Effector CD8-positive, alpha-beta T cell (primary cell): ENCODE measurements at places on chromosomes 4 and X.

DNA sequence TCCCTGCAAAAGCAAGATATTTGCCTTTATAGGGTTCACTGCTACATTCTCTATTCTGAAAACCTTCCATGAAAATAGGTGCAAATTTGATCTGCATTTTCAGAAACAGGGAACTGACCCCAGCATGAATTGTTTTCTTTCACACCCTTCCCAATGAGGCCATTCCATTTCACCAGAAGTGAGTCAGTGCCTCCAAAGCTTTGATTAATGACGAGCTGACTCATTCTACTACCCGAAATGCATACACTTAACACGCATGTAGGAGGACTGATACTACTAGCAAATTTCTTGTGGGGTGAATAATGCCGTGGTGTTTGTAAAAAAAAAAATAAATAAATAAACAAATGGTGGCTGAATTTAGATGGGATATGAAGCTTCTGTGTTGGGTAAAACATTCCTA is 146.9 kb upstream of the FGF13 start:
- no peak for DNase-seq

DNA sequence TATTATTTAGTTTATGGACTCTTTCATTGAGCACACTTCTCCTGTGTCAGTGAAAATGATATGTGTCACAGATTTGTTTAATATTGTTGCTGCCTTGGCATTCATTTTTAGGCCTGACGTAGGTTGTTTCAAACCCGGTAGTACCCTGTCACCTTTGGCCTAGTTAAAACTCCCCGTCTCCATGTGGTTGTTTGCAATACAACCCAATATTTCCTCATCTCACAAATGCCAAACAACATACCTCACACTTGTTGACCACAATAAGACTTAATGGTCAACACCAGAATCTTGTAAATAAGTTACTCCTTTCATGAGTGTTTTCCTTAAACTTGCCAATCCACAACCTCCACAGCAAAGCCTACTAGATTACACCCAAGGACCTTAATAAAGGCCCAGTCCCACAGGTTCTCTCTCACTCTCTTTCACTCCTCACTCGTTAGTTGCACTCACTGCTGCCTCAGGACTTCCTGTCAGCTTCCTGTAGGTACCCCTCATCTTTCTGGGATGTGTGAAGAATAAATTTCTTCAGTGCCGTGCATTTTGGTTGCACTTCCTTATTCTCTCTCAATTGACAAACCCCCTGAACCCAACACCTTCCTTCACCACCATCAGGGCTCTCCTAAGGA is 31.3 kb downstream of the IL13RA2 start:
- no peak for DNase-seq

GRCh38 chr4:37827030-37827685 is 672 bp downstream of the PGM2 start:
- DNase-seq: no peak

DNA sequence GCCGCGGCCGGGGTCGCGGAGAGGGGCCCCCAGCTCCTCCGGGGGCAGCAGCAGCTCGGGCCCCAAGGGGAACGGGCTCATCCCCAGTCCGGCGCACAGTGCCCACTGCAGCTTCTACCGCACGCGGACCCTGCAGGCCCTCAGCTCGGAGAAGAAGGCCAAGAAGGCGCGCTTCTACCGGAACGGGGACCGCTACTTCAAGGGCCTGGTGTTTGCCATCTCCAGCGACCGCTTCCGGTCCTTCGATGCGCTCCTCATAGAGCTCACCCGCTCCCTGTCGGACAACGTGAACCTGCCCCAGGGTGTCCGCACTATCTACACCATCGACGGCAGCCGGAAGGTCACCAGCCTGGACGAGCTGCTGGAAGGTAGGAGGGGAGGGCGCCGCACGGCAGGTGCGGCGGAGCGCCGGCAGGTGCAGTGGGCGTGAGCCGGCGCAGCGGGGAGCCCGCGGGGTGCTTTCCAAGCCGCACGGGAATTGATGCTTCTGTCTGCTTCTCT is 886 bp downstream of the DCLK2 start:
- no peak for DNase-seq

DNA sequence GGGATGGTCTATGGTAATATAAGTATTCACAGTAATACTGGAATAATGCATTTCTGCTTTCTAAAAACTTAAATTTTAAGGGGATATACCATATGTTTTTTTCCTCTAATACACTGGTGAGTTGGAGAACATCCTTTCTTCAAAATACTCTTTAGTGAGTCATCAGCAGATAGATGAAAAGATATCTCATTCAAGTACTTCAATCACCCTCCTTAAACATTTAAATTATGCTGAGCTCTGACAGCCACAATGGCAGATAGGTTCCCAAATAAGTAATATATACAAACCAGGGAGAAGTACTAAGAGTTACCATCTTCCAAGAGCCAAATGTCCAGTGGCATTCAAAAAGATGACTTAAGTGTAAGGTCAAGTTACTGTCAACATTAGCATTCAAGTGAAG is 52.2 kb downstream of the AMMECR1 start:
- no peak for DNase-seq

- DNase-seq: no peak
These were observed 116.3 kb downstream of the MFAP3L start for GRCh38 chr4:169909897-169910296.

DNA sequence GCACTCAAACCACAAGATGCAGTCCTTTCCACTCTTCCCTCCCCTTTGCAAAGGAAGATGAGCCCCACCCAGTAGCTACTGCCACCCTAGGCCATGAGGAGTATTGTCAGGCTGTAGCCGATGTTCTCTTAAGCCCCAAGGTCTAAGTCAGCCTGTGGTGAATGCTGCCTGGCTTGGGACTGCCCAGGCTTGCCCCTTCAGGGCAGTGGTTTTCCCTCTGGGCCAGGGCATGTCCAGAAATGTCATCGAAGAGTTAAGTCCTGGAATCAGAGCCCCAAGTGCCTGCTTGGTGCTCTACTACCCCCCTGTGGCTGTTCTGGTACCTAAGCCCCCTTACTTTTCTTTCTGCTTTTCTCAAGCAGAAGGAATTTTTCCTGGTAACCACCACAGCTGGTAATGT is 11.8 kb upstream of the PGK1 start:
- no peak for DNase-seq

DNA sequence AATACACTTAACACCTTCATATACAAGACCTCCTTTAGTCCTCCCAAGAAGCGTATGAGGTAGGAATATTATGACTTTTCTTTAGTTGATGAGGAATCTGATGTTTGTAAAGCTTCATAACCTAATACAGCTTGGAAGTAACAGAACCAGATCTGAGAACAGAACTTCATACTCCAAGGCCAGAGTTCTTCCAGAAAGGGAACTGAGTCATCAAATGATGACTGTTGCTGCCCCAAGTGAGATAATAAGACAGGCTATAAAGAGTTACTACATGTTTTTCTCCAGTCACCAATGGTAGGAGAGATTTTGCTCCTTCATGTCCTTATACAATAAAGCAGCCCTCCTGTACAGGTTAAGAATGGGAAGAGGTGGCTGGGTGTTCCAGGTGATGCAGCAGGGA is 74.3 kb upstream of the ANXA3 start:
- DNase-seq: no peak

- no peak for DNase-seq
These were observed 646 bp downstream of the ABCB7 start for GRCh38 chrX:75155447-75155826.

- no peak for DNase-seq
These were observed 73.1 kb downstream of the WFS1 start for GRCh38 chr4:6342530-6343293.

- DNase-seq: no peak
These were observed 127.6 kb downstream of the AASDH start for GRCh38 chr4:56259655-56260054.

DNA sequence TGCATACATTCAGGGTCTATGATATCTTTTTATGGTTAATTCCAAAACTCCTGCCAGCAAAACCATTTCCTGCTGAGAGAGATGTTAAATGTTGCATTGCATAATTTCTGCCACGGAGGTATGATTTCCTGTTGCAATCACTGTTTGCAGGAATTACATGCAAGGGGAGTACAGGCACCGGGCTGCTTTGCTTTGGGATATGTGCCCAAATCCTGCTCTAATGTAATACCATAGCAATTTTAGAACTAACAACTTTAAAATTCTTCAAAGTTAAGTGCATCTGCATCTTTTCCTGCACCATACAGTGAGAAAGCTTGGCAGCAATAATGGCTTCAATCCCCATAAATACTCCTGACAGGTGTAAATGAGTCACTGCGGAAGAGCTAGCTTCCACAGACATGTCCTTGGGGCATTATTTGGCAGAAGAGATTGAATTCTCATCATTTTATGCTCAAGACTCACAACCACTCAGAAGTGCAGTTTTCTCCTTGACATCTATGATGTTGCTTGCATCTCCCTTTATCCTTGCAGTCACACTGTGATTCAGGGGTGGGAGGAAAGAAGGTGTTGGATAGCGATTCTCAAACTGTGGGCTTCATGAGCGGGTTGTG is 29.6 kb downstream of the TRIM2 start:
- no peak for DNase-seq

GRCh38 chr4:85842540-85842939 is 367.6 kb downstream of the ARHGAP24 start:
- DNase-seq: no peak

DNA sequence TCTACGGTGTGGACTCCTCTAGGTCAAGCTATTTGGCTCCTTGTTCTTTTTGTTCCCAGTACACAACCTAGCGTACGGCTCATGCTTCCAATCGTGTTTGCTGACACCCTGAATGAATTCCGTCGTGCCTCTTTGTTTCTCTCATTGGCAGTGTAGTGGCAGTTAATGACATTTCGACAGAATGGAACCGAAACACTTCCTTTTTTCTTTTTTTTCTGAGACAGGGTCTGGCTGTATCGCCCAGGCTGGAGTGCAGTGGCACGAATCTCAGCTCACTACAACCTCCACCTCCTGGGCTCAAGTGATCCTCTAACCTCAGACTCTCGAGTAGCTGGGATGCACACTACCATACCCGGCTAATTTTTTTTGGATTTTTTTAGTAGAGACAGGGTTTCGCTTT is 113.3 kb upstream of the ATP6AP2 start:
- DNase-seq: no peak

DNA sequence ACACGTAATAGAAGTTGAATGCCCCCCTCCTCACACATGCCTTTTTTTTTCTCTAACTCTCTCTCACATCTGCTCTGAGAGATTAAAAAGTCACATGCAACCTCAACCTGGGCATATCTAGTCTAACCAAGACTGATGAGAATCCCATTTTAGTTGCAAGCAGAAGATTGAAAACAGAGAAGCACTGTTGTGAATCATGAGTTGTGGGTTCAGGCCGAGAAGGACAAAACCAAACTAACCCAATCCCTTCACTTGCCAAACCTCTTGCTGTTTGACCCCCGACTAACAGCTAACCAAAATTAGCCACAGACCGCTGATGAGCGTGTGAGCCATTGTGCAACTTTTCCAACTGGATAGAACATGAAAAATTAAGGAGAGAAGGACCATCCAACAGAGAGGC is 31.8 kb downstream of the CXCL1 start:
- DNase-seq: no peak

DNA sequence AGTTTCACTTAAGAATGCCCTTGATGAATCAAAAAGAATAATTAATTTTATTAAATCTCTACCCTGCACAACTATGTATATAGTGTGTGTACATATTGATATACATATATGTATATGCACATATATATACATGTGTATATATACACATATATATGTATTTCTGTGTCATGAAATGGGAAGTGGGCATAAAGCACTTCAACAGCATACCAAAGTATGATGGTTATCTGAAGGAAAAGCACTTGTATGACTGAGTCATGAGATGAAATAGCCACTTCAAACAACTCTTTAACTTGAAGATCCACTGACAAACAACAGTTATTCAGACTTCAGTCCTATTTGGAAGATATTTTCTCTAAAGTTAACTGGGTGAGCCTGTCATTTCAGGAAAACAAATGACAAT is 16.3 kb downstream of the RNF128 start:
- no peak for DNase-seq

DNA sequence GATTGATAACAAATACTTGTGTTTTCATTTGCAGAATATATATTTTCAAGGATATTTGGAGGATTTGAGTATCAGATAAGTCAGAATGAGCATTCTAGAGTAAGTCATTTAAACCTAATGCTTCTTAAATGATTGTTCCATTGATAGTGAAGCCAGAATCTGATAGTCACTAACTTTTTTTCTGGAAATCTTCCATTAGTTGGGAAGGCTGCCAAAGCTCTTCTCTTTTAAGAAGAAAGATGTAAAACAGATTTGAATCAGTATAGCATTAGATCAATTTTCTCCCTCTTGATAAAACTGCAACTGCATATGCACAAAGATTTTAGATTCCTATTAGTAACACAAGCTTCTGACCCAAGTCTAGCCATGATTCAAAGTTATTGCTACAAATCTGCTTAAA is 256.7 kb downstream of the SPOCK3 start:
- DNase-seq: no peak

GRCh38 chr4:154566639-154567204 is 3.9 kb downstream of the FGB start:
- no peak for DNase-seq

DNA sequence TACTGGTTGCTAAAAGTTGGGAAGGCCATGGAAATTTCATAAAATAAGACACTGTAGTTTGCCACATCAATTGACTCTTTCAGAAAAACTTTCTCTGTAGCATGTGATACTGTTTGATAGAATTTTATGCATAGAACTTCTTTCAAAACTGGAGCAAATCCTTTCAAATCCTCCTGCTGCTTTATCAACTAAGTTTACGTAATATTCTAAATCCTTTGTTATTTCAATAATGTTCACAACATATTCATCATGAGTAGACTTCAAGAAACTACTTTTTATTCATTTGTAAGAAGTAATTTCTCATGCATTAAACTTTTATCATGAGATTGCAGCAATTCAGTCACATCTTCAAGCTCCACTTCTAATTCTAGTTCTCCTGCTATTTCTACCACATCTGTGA is 199.3 kb downstream of the PCDH18 start:
- no peak for DNase-seq

DNA sequence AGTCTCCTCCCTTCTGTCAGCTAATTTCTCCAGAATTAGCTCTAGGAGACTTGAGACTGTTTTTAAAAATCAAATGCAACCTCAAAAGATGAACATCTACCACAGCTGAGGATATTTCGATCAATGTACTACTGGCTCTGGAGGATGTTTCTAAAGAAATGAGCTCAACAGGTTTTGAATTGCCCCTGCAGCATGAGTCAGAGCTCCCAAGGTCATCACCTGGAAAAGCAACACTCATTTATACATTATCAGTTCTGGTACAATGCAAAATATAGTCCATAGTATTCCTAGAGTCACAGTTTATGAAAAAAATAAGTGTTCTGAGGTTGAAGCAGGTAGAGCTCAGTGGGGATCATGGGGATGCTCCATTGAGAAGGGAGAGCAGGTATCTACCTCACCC is 50.8 kb upstream of the MCF2 start:
- no peak for DNase-seq

- DNase-seq: no peak
These were observed 204.5 kb downstream of the SLC7A11 start for GRCh38 chr4:138037696-138038095.
